ENCODE measurements at places on chromosomes 1 and 21. TPM values are rescaled to one million over a fixed set of nuclear protein-coding genes. Genes with fewer than 3 reads are reported as not detected.

The LCE2B gene
- not detected for total RNA-seq

The ASTN1 gene
- 1.4 TPM for total RNA-seq

GRCh38 chr1:46128344-46128743 lies 4.1 kb downstream of the PIK3R3 start:
- DNase-seq, result no peak

The AMPD1 gene
- total RNA-seq, result not detected

- no peak for DNase-seq
Measured at GRCh38 chr1:63721531-63722189, 52.2 kb upstream of the ROR1 start.

- DNase-seq, result no peak
Measured at GRCh38 chr1:33573661-33574060, 101.2 kb downstream of the ZSCAN20 start.

The IFFO2 gene
- total RNA-seq, result 7.5 TPM

- DNase-seq, result no peak
Measured at GRCh38 chr1:33561576-33561975, 89.1 kb downstream of the ZSCAN20 start.

The DYNLT5 gene
- total RNA-seq, result 0.83 TPM

The THEM5 gene
- total RNA-seq, result not detected

Data from sigmoid colon (tissue), 7 donors.